NCI-H446 (cell line): ENCODE measurements at places on chromosomes 5 and 9.

GRCh38 chr5:87195616-87196015 lies 72.1 kb upstream of the RASA1 start:
- DNase-seq: no peak

GRCh38 chr5:59532979-59533729 lies 360.4 kb downstream of the PDE4D start:
- no peak for DNase-seq

- DNase-seq: no peak
These were observed 106.8 kb upstream of the NREP start for GRCh38 chr5:111863801-111864200.

DNA sequence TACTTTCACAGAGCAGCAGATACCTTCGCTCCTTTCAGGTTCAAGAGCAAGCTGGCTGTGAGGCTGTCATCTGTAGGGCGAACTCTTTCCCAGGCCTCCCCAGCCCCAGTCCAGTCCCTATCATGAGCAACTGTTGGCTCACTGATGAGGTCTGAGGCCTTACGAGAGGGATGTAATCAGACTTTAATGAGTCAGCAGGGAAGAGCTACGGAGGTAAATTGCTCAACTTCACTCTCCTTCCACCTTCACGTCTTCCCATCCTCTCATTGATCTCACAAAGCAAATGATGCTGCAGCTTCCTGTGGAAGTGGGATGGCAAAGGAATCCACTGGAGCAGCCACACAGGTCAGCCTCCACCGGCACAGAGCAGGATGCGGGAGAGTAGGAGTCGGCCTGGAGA lies 130.7 kb upstream of the TBCA start:
- no peak for DNase-seq

- DNase-seq: peak; percentile 81
These were observed 502.5 kb upstream of the ARRDC3 start for GRCh38 chr5:91885291-91886265.

- DNase-seq: no peak
These were observed 22.6 kb downstream of the DAB2IP start for GRCh38 chr9:121674017-121674416.

DNA sequence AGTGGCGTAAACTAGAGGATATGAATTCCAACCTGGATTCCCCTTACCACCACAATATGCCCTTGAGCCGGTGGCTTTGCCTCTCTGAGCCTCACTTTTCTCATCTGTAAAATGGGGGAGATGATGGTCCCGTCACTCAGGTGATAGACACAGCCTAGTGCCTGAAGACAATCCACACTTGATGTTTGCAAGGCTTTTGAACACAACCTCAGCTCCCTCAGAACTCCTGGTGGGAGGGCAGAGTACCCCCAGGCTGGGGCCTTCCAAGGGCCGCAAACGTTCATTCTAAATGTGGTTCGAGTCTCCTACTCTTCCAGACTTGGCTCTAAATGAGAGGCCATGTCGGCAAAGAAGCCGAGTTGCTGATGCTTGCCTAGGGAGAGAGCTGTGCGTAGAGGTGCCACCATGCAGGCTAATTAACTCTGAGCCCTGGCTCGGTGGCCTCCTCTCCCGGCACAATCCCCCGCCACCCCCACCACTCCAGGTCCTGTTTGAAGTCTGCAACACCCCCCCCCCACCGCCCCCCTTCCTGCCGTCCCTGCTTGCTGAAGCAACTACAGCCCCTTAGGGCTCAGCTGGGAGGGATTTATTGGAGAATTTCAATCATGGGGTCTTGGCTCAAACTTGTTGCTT lies 97.7 kb upstream of the LMX1B start:
- DNase-seq: no peak

GRCh38 chr5:83551821-83552220 lies 80.3 kb downstream of the VCAN start:
- no peak for DNase-seq

DNA sequence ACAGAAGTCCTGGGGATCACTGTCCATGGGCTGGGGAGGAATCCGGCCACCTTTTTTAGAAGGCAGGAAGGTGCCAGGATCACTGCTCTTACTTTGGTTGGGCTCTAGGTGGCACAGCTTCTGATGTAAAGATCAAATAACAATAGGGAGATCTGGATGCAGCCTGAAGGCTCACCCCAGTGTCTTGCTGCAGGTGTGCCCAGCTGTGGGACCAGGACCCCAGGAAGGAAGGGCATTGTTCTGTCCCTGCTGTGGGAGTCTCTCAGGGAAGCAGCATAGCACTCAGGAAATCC lies 69.6 kb downstream of the DAB2IP start:
- DNase-seq: no peak

- no peak for DNase-seq
These were observed 10.8 kb downstream of the TCF7 start for GRCh38 chr5:134125039-134126015.

GRCh38 chr9:37119360-37119759 lies 1.0 kb upstream of the ZCCHC7 start:
- DNase-seq: no peak

- no peak for DNase-seq
These were observed 44.1 kb upstream of the KCNN2 start for GRCh38 chr5:114317751-114318150.

- no peak for DNase-seq
These were observed 177.6 kb downstream of the DEPDC1B start for GRCh38 chr5:60522292-60522905.

- DNase-seq: no peak
These were observed 8.9 kb upstream of the ZNF454 start for GRCh38 chr5:178931846-178932760.

DNA sequence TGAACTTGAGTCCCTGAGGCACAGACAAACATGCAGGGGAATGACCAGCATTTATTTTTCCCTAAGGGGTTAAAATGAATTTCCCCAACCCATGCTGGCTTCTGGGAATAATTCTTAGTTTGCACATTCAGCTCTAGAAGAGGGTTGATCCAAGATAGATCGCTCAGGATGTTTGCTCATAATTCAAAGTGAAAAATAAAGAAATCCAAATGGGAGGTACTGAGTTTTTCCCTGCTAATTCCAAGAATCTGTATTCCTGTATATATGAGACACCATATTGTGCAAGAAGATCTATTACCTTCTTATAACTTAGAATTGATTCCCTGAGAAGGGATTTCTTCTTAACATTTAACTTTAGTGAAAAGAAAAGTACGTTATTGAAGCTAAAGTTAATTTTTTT lies 96.2 kb downstream of the VCAN start:
- DNase-seq: no peak

DNA sequence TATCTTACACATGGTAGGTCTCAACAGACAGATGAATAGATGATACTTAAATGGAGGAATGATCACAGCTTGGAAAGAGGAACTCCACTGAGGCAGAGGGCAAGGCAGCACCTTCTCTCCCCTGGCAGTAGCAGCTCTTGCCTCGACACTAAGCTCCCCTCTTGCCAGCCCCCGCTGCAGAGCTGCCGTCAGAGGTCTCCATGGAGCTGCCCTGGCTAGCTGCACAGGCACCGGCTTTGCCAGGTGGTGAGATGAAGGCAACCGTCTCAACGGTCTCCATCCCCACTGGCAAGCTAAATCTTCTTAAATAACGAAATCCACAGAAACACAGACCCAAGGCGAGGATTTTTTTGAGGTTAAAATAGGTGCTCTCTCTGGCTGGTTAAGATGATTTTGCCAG lies 81.2 kb downstream of the CRB2 start:
- no peak for DNase-seq

DNA sequence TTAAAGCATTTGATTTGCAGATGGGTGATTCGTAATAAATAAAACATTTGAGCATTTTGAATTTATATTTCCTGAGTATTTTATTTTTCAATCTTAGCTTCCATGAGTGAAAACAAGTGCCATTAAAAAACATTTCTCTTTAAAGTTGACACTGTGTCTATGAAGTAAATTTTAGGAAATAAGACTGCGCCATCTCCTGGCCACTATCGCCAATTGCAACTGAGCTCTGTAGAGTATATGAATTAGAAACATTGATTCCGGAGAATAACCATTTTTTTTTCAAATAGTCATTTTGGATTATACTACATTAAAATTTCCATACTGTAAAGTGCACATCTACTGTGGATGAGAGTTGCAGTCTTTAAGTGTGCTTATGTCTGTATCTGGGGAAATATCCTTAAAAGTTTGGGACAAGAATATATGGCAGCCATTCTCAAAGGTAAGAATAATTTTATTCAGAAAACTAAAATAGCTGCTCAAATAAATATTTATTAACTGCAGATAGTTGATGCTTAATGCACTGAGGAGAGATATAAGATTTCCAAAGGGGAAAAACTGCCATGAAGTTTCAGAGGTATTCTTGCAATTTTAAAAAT lies 5.9 kb downstream of the DMRTA1 start:
- peak; percentile 76 for DNase-seq

- peak; percentile 47 for DNase-seq
These were observed 336.0 kb downstream of the ENC1 start for GRCh38 chr5:74304536-74304935.

DNA sequence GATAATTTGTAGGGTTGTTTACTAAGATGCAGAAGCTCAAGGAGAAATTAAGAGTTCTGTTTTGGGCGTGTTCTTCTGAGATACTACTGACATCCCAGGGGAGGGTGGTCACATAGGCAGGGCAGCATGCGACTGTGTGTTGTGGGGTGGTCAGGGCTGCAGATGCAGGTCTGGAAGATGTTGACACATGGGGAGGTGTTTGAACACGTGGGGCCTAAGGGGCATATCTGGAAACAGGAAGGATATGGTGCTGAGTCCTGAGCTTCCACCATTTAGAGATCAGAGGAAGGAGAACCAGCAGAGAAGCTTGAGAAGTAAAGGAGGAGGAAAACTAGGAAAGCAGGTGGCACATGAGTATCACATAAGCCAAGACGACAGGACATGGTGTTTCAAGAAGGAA lies 228.2 kb downstream of the ADGRV1 start:
- DNase-seq: no peak

GRCh38 chr5:61999371-61999770 lies 306.6 kb upstream of the KIF2A start:
- no peak for DNase-seq

DNA sequence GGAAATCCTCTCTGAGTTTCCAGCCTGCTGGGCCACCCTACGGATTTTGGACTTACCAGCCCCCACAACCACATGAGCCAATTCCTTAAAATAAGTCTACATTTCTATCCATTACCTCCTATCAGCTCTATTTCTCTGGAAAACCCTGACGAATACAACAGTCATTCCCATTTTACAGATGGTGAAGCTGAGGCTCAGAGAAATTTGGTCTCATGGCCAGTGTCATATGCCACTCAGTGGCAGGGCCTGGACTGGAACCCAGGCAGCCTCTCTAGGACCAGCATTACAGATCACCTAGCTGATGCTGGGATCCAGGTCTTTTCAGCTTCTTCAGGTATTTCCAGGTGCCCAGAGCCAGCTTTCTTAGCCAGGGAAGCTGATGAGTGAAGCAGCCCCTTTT lies 45.0 kb upstream of the SH3PXD2B start:
- no peak for DNase-seq

DNA sequence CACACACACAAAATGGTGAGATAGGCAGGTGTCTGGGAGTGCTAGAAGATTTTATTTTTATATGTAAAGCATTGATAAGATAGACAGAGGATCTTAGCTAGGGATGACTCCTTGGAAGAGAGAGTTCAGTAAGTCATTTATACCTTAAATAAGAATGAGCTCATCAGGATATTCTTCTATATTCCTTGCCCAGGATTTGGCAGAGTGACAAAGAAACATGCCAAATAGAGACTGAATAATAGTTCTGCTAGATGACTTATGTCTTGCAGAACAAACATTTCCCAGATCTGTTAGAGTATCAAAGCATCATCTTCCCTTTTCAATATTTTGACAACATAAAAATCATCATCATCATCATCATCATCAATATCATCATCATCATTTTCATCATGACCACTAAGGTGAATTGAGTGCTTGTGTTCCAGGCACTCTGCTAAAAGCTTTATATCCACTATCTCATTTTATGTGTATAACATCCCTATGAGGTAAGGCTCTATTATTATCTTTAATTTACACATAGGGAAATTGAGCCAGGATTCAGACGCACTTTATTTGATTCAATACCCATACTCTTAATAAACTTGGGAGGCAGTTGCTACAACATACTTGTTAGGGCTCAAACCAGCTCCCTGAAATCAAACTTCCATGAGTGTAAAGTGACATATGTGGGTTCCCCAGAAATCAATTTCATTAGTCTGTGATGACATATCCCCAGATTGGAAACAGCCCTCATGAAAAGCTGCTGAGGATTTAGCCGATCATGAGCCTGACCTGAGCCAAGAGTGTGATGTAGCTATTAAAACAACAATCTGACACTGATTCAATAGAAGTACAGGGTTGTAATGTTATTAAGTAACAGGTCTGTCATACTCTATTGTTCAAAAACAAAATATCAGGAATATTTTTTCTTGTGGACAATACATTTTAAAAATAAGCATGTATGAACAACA lies 176.3 kb upstream of the SEMA6A start:
- DNase-seq: peak; percentile 29

DNA sequence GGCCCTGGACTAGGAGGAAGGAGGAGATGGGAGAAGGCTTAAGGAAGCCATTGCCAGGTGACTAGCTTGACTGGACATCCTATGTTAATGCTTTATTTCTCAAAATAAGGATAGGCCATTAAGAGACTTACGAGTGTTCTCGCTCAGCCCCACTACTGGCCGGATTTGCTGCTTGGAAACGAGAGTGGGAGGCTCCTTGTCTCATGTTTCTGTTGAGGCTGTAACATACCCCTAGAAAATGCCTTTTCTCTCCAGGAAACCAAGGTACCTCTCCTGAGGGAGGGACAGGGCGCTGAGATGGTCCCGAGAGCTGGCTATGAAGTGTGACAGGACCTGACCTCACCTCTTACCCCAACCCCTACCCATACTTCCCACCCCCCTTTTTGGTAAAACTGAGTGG lies 60.0 kb downstream of the RALGPS1 start:
- no peak for DNase-seq

DNA sequence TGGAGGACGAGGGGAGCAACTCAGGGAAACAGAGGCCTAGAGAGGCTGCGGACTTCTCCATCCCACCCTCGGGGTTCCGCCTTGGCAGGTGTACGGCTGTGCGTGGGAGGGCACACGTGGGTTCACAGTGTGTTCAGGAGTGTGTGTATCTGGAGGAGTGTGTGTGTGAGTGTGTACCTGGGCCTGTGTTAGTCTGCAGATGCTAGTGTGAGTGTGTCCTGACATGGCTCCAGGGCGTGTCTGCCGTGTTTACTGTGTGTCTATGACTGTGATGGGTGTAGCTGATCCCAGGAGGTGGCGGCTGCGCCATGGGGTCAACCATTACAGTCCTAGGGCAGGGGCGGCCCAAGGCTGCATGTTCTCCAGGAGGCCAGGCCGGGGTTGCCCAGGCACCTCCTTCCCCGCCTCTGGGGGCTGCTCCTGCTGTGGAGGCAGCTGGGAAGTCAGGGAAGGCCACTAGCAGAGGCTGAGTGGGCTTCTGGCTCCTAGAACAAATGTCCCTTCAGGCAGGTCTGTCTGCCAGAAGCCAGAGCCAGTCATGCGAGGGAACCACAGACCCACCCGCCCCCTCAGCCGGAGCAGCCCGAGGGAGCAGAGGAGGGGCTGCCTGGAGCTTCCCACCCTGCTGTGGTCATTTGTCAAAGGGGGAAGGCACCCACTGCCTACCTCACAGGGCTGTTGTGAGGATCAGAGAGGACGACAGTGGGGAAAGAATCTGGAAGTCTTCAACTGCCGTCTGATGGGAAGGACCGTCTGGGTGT lies 21.4 kb downstream of the CRB2 start:
- no peak for DNase-seq
